Tracheal epithelial cell (primary cell): ENCODE measurements at places on chromosomes 7 and 10. TPM values are rescaled to one million over a fixed set of nuclear protein-coding genes. Genes with fewer than 3 reads are reported as not detected.

RET gene
- 0.21 and 1.2 TPM in 2 replicates for total RNA-seq

LMTK2 gene
- 13.0 and 14.9 TPM in 2 replicates for total RNA-seq

TMEM184A gene
- 8.2 and 24.9 TPM in 2 replicates for total RNA-seq

TUBB8 gene
- total RNA-seq = not detected in 2 replicates

BTBD16 gene
- total RNA-seq = not detected in 2 replicates

DMBT1 gene
- under 0.01 TPM in 1 of 2 replicates, not detected in the other for total RNA-seq

PROSER2 gene
- 27.5 and 39.5 TPM in 2 replicates for total RNA-seq

TMEM229A gene
- total RNA-seq = not detected in 2 replicates

MCM10 gene
- 0.43 and 3.9 TPM in 2 replicates for total RNA-seq

RBP4 gene
- 0.24 TPM in 1 of 2 replicates, not detected in the other for total RNA-seq

NPY4R gene
- total RNA-seq = not detected in 2 replicates

MYO3A gene
- 0.43 TPM in 1 of 2 replicates, not detected in the other for total RNA-seq

INHBA gene
- 4.9 and 21.9 TPM in 2 replicates for total RNA-seq

TMEM60 gene
- total RNA-seq = 5.3 and 7.5 TPM in 2 replicates

SKAP2 gene
- total RNA-seq = 7.2 TPM in 2 replicates

C7orf57 gene
- total RNA-seq = 0.21 TPM in 1 of 2 replicates, not detected in the other

EPHA1 gene
- 40.7 and 52.5 TPM in 2 replicates for total RNA-seq

KLLN gene
- total RNA-seq = 0.24 and 0.64 TPM in 2 replicates

SKIDA1 gene
- under 0.01 TPM in 2 replicates for total RNA-seq

NPFFR1 gene
- not detected in 2 replicates for total RNA-seq

SLC26A5 gene
- not detected in 2 replicates for total RNA-seq

PTPRN2 gene
- 1.2 and 2.8 TPM in 2 replicates for total RNA-seq

ATAD1 gene
- total RNA-seq = 68.9 and 86.7 TPM in 2 replicates

TASOR2 gene
- total RNA-seq = 83.4 and 85.5 TPM in 2 replicates

WIPF3 gene
- under 0.01 and 0.21 TPM in 2 replicates for total RNA-seq

SEMA3D gene
- 0.64 TPM in 1 of 2 replicates, not detected in the other for total RNA-seq

GNGT1 gene
- total RNA-seq = not detected in 2 replicates
